WTC11 (cell line): ENCODE measurements at places on chromosomes 16 and 17.
A peak's percentile ranks its signal among the peaks of the same experiment; 100 is the strongest.

DNA sequence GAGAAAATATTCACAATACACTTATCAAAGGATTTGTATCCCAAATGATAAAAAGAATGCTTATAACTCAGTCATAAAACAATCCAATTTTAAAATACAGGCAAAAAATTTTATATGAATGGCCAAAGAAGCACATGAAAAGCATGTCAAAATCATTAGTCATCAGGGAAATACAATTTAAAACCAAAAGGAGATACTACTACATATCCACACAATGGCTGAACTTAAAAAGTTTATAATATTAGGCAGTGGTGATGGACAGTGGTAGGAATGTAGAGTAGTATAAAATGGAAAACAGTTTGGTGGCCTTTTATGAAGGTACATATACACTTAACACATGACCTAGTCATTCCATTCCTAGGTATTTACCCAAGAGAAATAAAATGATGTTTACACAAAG lies 12.2 kb downstream of the CMC2 start:
- DNase-seq: no peak
- H3K27ac ChIP-seq: no peak overlapping the region
- peaks cover 19% of the 10 kb centered on the region for H3K36me3 ChIP-seq

GRCh38 chr17:55437159-55437605 lies 15.5 kb upstream of the MMD start:
- peaks cover 6% of the 10 kb centered on the region; the same call in 1 of the 2 replicates for H3K36me3 ChIP-seq
- peaks cover 27% of the 10 kb centered on the region for H3K4me1 ChIP-seq
- H3K27ac ChIP-seq: peak overlapping the region; percentile 61

DNA sequence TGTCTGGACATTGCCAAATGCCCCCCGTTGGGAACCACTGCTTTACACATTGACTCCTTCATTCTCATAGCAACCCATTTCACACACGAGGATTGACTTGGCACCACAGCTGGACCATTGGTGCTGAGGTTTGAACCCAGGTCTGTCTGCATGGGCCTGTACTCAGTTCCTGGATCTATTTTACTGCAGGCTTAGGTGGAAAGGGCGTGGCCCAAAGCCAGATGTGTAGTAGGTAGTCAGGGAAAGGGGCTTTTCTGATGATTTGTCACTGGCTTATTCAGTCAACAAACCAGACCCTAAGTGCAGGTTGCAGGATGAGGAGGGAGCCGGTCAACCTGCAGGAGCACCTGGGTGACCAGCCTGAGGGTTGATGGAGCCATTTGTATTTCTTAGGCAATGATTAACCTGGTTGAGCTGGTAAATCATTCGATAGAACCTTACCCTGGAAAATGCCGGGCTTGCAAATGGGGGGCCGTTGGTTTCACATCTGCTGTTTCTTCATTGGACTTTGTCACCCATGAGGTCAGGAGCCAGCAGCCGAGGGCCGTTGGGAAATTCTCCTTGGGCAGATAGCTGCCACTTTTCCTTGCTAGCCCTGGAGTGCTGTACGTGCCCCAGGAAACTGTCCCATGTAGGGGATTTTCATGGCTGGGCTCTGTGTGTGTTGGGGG lies 104.4 kb downstream of the CMIP start:
- peaks cover 45% of the 10 kb centered on the region for H3K4me1 ChIP-seq
- no peak overlapping the region for H3K4me3 ChIP-seq
- H3K36me3 ChIP-seq: no peaks in the 10 kb centered on the region
- no peaks in the 10 kb centered on the region for H3K27me3 ChIP-seq

- no peaks in the 10 kb centered on the region; the same call in 1 of the 2 replicates for H3K27me3 ChIP-seq
- H3K27ac ChIP-seq: no peak overlapping the region
- H3K4me1 ChIP-seq: no peaks in the 10 kb centered on the region
- no peak overlapping the region for H3K4me3 ChIP-seq
Measured at GRCh38 chr16:27429981-27430441, 28.0 kb downstream of the IL21R start.

- no peak for DNase-seq
- no peak overlapping the region for H3K4me3 ChIP-seq
- H3K36me3 ChIP-seq: peaks cover 30% of the 10 kb centered on the region
- H3K27me3 ChIP-seq: peaks cover 3% of the 10 kb centered on the region; the same call in 1 of the 2 replicates
- H3K27ac ChIP-seq: no peak overlapping the region
Measured at GRCh38 chr17:54861471-54861983, 39.1 kb upstream of the TOM1L1 start.

DNA sequence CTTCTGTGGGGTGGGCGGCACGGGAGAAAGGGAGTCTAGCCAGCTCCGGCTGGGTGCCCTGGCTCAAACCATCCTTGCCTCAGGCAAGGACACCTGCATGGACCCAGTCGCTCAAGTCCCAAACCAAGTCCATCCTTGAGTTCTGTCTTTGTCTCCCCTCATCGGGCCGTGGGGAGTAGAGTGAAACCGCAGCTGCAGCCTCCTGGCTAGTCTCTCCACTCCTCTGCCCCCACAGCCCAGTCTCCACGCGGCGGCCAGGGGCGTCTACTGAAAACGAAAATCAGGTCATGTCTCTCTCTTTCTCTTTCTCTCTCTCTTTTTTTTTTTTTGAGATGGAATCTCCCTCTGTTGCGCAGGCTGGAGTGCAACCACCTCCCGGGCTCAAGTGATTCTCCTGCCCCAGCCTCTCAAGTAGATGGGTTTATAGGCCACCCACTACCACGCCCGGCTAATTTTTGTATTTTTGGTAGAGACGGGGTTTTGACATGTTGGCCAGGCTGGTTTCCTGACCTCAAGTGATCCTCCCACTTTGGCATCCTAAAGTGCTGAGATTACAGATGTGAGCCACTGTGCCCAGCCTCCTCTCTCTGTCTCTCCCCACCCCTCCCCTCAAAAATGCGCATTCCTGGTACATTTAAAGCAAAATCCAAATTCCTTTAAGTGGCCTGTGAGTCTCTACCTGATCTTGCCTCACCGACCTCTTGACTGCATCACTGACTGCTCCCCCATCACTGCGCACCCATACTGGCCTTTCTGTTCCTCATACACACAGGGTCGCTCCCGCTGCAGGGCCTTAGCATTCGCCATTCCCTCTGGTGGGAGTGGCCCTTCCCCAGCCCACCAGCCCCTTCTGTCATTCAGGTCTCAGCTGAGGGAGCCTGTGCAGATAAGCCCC lies 17.7 kb upstream of the RMI2 start:
- peak overlapping the region; percentile 100 for H3K27ac ChIP-seq
- H3K27me3 ChIP-seq: no peaks in the 10 kb centered on the region
- H3K4me3 ChIP-seq: peak overlapping the region; percentile 23
- H3K36me3 ChIP-seq: peaks cover 10% of the 10 kb centered on the region

DNA sequence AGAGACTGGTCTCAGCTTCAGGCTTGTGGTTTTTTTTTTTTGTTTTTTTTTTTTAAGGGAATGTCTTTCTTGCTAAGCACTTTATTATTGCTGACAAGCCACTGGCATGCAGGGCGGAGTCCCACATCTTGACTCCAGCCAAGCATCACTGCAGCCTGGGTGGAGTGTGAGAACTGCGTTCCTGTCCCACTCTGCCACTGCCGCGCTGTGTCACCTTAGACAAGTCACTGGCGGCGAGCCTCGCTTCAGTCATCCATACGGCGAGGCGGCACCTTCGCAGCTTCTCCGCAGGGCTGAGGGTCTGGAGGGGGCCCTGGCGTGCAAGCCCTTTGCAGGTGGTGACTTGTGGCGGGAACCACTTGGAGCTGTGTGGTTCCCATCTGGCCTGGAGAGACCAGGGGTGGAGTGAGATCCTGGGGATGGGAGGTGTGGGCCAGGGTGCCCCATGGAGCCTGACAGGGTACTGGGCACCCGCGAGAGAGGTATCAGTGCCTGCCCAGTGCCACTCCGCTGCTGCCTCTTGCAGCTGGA lies 99.1 kb upstream of the CIBAR2 start:
- H3K36me3 ChIP-seq: no peaks in the 10 kb centered on the region
- H3K27ac ChIP-seq: no peak overlapping the region
- no peak overlapping the region for H3K4me3 ChIP-seq

DNA sequence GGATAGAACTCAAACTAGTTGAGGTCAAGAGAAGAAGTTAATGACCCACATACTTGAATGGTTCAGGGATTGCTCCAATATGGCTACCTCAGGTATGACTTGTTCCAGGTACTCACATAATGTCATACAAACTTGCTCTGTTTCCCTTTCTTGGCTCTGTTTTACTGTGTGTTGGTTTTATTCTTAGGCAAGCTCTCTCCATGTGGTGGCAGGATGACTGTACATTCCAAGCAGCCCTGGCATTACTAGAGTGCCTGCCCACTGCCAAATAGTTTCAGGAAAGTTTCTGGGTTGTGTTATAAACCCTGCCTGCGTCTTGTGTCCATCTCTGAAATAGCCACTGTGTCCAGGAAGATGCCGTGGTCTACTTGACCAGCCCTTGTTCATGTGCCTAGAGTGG lies 476.8 kb downstream of the SHISA9 start:
- no peak overlapping the region for H3K4me3 ChIP-seq
- H3K27me3 ChIP-seq: no peaks in the 10 kb centered on the region
- H3K27ac ChIP-seq: no peak overlapping the region
- peaks cover 44% of the 10 kb centered on the region for H3K36me3 ChIP-seq
- no peak for DNase-seq

DNA sequence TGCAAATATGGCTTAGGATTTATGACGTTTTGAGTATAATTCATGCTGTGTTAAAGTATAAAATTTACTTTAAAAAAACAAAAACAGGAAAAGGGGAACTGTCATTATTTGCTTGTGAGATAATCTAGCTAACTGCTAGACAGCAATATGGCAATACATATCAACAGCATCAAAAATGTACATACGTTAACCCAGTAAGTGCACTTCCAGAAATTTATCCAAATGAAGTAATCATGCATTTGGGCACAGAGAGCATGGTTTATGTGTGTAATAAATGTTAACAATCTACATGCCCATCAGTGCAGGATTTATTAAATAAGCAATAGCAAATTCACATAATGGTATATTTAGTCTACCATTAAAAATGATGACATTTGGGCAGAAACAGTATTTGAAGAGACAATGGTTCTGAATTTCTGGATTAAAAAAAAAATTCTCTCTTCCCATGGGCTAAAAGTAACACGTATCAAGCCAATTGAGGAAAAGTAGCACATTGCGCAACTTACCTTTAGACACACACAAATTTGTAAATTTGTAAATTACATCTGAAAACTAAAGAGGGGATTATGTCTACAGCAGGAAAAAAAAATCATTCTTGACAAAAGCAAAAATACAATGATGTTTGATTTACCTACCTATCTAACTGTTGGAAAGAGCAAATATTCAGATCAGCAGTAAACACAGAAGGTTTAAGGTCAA lies 80.2 kb downstream of the CACNG1 start:
- H3K4me1 ChIP-seq: no peaks in the 10 kb centered on the region
- DNase-seq: no peak
- no peaks in the 10 kb centered on the region for H3K27me3 ChIP-seq
- no peak overlapping the region for H3K27ac ChIP-seq
- peaks cover 22% of the 10 kb centered on the region for H3K36me3 ChIP-seq

DNA sequence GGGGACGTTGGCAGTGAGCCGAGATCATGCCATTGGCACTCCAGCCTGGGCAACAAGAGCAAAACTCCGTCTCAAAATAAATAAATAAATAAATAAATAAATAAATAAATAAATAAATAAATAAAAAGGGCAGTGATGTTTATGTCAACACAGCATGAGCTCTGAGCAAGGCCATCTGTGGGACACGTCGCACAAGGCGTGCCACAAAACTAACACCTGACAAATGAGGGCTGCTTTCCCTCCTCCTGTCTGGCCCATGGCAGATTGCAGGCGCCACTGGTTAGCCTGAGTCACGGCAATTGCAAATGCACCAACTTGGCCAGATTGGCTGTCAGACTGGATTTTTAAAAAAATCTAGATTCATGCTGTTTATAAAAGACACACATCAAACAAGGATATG lies 25.9 kb upstream of the SPNS3 start:
- peak overlapping the region; percentile 67; the same call in 1 of the 2 replicates for H3K27ac ChIP-seq
- H3K4me1 ChIP-seq: peaks cover 13% of the 10 kb centered on the region
- H3K36me3 ChIP-seq: no peaks in the 10 kb centered on the region
- DNase-seq: no peak

DNA sequence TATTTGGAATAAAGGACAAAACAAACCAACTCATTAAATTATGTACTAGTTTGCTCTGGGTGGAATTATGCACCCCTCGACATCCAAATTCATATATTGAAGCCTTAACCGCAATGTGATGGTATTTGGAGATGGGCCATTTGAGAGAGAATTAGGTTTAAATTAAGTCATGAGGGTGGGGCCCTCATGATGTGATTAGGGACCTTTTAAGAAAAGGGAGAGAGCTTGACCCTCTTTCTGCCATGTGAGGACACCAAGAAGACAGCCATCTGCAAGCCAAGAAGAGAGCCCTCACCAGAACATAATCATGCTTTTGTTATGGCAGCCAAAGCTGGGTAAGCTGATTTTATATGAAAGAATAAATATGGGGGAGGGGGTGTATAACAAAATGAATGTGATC lies 2.0 kb downstream of the C16orf87 start:
- no peaks in the 10 kb centered on the region; the same call in 1 of the 2 replicates for H3K36me3 ChIP-seq
- H3K27ac ChIP-seq: peak overlapping the region; percentile 72; the same call in 1 of the 2 replicates
- peak overlapping the region; percentile 100 for H3K4me3 ChIP-seq

DNA sequence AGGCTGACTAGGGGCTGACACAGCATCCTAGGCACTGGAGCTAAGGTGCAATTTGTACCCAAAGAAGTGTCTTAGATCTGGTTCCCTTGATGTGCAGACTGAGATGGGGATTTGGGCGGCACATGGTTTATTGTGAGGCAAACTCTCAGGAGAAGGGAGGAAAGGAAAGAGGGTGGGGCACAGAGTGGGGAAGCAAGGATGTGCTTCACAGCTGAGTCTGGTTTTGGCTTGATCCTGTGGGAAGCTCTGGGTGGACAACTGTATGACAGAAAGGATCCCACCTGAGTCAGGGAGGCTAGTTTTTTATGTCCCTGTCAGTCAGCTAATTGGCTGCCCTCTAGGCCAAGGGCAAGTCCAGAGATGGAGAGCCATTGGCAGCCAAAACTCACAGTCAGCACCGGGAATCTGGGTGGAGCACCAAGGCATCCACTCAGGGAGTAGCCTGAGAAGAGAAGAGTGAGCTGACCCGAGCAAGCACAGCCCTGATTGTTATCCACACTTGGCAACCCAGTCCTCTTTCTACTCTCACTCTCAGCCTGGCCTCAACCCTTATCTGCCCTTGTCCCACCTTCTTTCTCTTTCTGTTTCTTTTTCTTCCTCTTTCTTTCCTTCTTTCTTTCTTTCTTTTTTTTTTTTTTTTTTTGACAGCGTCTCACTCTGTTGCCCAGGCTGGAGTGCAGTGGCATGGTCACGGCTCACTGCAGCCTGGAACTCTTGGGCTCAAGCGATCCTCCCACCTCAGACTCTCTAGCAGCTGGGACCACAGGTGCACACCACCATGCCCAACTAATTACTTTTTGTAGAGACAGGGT lies 12.0 kb downstream of the ARL4D start:
- H3K27me3 ChIP-seq: no peaks in the 10 kb centered on the region
- no peaks in the 10 kb centered on the region for H3K36me3 ChIP-seq
- H3K4me1 ChIP-seq: peaks cover 17% of the 10 kb centered on the region
- H3K27ac ChIP-seq: no peak overlapping the region
- no peak for DNase-seq
- no peak overlapping the region for H3K4me3 ChIP-seq

DNA sequence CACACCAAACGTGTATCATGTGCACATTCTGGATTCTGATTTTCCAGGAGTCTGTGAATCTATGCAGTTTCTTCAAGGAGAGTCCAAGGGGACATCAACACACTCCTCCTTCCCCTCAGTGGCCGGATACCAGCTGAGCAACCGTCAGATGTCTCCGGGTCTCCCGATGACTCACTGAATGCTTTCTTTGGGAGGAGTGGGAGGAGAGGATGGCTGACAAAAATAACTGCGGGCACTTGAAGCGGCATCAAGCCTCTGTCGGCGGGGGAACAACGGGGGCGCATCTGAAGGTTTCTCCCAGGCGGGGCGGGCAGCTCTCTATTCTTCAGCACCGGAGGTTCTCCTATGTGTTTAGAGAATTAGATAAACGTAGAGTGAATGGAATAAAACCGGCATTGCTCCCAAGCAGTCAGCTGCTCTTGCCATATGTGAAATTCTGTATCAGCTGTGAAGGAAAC lies 24.6 kb upstream of the LRRC75A start:
- H3K36me3 ChIP-seq: no peaks in the 10 kb centered on the region
- peaks cover 31% of the 10 kb centered on the region for H3K4me1 ChIP-seq
- H3K4me3 ChIP-seq: no peak overlapping the region
- no peak for DNase-seq
- peaks cover 23% of the 10 kb centered on the region for H3K27me3 ChIP-seq
